ENCODE measurements at places on chromosomes 4 and X. TPM values are rescaled to one million over a fixed set of nuclear protein-coding genes. Genes with fewer than 3 reads are reported as not detected.

Gene RNF128
- total RNA-seq: not detected

Gene GNRHR
- total RNA-seq: not detected

Gene TMEM255A
- not detected for total RNA-seq

Gene ARL13A
- total RNA-seq: not detected

Gene GUCY1A1
- total RNA-seq: 0.13 TPM

Gene LNX1
- total RNA-seq: 1.8 TPM

Gene ATOH1
- total RNA-seq: not detected

Gene EPHA5
- total RNA-seq: not detected

Gene TRIM61
- not detected for total RNA-seq

Gene BMP3
- not detected for total RNA-seq

Gene RHOH
- not detected for total RNA-seq

Gene CPE
- total RNA-seq: 2.1 TPM

Gene SAGE1
- not detected for total RNA-seq

Gene PRKG2
- not detected for total RNA-seq

Gene MAGIX
- total RNA-seq: 0.40 TPM

Measured in thoracic aorta endothelial cell (primary cell).